ENCODE measurements at places on chromosomes 2 and 18.
A peak's percentile ranks its signal among the peaks of the same experiment; 100 is the strongest.

GRCh38 chr2:239142806-239143205, 258.0 kb downstream of the HDAC4 start:
- DNase-seq = no peak

- DNase-seq = peak; percentile 67
Measured at GRCh38 chr18:3726238-3726951, 276.4 kb downstream of the TGIF1 start.

- peak; percentile 9 for DNase-seq
Measured at GRCh38 chr2:45626387-45627221, 15.5 kb upstream of the SRBD1 start.

GRCh38 chr2:149729586-149729985, 142.0 kb upstream of the MMADHC start:
- DNase-seq = no peak

GRCh38 chr2:54635554-54636152, 87.8 kb upstream of the EML6 start:
- no peak for DNase-seq

- no peak for DNase-seq
Measured at GRCh38 chr2:210814251-210815025, 258.0 kb downstream of the CPS1 start.

- DNase-seq = no peak
Measured at GRCh38 chr2:234334151-234334550, 162.7 kb downstream of the ARL4C start.

DNA sequence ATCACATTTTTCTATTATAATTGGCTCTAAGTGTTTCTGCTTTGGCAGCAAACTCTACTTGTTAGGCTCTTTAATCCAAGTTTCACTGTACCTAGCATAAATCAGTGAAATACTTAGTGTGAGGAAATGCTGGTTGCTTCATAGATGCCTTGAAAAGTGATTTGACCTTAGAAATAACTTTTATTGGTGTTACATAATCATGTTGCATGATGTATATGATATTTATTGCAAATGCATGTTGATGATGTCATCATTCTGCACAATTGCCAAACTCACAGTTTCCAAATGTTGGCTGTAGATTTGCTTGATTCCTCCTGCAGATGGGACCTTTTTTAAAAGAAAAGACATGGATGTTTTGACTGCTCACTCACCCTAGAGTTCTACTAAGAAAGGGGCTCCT, 137.6 kb upstream of the BCL2L11 start:
- DNase-seq = no peak

DNA sequence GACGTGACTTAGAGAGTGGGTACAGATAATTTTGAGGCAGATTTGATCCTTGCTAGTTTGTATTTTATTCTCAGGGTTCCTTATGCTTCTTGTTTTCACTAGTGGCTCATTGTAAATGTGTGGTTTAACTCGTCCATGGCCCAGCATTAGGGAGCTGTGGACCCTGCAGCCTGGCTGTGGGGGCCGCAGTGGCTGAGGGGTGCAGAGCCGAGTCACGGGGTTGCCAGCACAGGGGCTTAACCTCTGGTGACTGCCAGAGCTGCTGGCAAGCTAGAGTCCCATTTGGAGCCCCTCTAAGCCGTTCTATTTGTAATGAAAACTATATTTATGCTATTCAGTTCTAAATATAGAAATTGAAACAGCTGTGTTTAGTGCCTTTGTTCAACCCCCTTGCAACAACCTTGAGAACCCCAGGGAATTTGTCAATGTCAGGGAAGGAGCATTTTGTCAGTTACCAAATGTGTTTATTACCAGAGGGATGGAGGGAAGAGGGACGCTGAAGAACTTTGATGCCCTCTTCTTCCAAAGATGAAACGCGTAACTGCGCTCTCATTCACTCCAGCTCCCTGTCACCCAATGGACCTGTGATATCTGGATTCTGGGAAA, 269.9 kb downstream of the MYT1L start:
- DNase-seq = no peak

DNA sequence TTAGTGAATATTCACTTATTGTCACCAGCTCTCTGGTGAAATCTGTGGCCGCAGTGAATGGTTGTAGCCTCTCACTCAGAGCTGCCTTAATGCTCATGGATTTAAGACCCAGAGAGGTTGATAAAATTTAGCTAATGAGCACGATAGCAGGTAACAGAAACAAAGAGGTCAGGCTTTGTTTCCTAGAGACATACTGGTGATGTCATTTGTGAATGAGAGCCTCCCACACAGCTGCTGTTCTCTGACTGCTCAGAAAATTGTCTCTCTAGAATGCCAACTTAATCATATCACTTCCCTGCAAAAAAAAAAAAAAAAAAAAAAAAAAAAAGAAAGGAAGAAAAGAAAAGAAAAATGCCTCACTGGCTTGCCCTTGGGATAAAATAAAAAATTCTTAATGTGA, 411.7 kb upstream of the MYT1L start:
- DNase-seq = peak; percentile 40

GRCh38 chr2:7819316-7819715, 862.5 kb upstream of the ID2 start:
- no peak for DNase-seq

DNA sequence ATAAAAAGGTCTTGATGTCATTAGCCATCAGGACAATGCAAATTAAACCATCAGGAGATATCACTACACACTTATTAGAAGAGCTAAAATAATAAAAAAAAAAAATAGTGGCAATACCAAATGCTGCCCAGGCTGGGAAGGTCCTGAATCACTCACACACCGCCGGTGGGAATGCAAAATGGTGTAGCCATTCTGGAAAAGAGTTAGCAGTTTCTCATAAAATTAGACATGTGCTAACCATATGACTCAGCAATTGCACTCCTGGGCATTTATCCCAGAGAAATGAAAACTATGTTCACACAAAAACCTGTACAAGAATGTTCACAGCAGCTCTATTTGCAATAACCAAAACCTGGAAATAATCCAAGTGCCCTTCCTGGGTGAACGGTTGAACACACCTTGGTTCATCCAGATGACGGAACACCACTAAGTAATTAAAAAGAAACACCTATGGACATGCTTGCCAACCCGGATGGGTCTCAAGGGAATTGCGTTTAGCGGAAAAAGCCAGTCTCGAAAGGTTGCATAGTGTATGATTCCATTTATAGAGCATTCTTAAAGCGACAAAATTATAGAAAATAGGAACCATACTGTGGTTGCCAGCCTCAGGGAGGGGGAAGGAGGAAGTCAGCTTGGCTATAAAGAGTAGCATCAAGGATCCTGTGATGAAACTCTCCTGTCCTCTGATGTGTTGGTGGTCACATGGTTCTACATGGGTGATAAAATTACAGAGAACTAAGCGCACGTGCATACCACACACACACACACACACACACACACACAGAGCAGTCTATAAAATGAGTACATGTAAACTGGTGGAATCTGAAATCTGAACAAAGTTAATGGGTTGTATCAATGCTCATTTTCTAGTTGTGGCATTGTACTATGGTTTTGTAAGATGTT, 4.6 kb downstream of the MBP start:
- peak; percentile 38 for DNase-seq

DNA sequence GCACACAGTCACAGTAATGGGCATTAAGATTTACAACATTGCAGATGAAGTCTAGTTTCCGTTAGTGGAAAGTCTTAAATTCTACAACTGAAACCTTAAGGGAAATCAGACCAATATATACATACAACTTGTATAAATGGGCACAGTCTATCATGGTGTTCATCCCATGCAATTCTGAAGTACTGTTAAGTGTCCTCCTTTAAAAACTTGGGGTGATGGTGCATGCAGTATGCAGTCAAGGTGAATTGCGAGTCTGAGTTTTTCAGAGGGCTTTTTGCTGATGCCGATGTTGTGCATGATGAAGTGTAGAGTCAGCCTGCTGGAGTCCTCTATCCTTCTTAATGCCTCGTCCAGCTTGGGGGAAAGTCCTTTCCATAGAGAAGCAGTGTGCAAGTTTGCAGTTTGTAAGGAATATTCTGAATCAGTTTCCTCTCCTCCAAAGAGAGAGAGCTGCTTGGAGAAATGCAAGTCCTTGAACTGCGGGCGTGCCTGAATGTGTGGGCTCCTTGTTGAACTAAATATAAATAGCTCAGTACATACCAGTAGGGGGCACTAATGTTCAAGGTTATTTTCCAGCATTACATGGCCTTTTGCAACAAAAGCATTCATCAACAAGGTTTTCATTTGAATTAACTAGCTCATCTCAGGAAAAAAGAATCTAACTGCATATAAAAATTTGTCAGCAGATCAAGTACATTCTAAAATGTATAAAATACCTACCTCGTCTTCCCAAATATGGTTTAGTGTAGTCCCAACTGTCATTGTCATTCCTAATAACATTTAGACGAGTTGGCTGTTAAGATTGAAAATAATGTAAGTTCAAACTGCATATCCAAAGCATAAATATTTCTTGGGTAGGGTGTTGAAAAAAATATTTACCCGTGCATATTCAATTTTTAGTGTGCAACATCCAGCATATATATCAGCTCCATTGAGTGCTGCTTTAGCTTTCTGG, 21.3 kb downstream of the HNRNPLL start:
- peak; percentile 52 for DNase-seq

DNA sequence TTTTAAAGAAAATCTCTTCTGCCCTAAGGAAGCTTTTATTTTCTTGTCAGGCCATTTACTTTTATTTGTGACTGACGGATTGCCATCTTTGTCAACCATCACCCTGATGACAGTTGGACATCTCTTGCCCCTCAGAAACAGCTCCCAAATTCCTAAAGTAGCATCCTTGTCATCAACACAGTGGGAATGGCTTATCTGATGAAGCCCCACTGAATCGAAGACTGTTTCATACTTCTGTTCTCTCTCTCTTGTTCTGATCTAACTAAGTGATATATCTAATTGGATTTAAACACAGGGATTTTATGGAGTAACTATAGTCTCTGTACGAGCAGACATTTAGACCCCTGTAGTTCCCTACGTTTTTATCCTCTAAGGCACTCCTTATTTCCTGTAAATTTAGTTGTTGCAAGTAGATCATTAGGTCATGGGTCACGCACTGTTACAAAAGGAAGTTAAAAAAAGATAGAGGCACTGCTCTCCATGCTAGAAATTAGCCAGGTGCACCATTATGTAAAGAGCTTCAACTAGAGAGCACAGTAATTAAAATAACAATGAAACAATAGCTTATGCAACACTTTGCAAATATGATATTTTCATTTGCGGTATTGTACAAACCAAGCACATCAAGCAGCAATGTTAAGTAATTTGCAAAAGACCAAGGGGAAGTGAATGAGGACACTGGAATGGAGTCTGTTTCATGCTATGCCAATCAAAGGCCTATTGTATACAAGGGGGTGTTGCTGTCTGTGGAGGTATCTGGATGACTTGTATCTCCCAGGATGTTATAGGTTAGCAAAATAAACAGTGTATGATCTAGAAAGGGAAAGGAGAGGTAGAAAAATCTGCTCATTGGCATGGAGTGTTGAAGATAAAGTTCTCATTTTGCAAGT, 284.7 kb downstream of the LRRTM1 start:
- DNase-seq = no peak

DNA sequence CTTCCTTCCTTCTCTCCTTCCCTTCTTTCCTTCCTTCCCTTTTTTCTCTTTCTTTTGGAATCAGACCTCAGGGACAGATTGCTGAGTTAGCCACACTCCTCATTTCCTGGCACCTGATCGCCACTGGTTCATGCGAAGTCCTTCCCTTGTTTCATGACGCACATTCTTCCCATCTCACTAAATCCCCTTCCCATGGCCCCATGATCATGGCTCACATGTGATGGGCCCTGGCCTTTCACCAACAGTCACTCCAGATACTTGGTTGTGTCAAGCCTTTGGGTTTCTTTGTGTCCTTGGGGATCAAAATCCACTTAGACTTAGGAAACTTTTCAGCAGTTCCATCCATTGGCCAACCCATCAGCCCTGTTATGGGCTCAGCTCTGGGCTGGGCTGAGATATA, 23.8 kb upstream of the ASPRV1 start:
- DNase-seq = no peak

GRCh38 chr2:211157856-211158463, 601.6 kb downstream of the CPS1 start:
- DNase-seq = peak; percentile 20

DNA sequence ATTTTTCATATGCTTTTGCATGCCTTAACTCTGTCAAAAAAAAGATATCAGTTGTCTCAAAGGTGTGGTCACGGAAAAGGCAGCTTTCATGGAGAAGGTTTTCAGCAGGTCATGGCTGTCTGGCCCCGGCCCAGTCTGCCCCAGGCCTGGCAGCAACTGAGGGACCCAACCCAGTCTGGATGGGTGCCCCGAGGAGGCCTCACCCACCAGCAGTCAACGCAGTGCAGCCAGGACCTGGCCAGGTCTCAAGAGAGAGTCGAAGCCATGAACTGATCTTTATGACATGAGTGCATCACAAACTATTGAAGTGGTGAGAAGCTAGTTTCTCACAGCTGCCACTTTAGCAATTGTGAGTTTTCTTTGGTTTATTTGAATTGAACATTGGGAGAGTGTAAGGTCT, 7.9 kb downstream of the TUBB6 start:
- DNase-seq = no peak

- no peak for DNase-seq
Measured at GRCh38 chr2:196944570-196944969, 18.1 kb upstream of the PGAP1 start.

DNA sequence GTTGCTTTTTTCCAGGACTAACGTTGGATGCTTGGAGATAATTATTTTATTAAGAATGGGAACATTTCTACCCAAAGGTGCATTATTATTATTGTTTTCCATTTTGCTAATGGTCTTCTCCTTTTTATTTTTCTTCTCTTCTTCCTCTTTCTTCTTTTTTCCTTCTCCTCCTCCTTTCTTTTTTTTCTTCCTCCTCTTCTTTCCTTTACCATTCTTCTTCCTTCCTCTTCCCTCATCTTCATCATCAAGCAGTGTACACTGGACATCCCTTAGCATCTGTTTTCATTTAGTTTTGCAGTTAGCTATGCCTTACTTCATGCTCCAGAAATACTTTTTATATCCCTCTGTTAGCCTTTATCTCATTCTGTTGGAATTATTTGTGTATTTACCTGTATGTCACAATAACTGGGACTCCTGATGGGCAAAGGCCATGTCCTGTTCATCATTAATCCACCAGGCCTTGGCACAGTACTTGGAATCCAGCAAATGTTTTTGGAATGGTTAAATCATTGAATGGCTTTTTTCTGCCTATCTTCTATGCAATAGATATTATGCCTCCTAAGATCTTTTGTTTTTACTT, 162.7 kb downstream of the CAMKMT start:
- no peak for DNase-seq

DNA sequence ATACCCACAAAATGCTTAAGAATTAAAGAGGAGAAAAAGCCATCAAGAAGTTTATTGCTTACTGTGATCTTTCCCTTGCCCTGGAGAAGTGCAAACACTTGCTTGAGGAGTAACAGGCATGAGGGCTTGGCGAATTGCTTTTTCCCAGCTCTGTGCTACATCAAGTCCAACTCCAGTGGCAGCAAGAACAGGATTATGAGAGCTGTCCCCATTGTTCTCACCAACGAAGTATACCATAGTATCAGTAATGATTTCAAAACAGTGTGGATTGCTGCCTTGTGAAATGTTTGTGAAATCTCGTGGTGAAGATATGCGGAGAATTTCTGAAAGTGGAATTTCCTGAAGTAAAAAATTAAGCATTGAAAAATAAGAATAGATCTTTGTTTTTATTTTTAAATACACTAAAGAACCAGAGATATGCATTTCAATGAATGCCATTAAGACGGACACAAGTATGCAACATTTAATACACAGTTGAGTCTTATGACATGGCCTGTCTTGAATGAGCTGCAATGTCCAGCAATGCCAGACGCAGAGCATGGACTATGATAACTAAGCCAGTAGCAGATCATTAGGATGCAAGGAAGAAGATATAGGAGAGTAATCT, 43.0 kb downstream of the NDUFAF7 start:
- DNase-seq = no peak

- DNase-seq = no peak
Measured at GRCh38 chr2:140873915-140874531, 1256.8 kb downstream of the LRP1B start.

All from NCI-H2029 treated with DMSO at 0.1 percent for 48 hours (cell line).